ENCODE measurements at places on chromosomes 11 and 22.

GRCh38 chr11:84887055-84887629 is 740.0 kb downstream of the DLG2 start:
- DNase-seq = no peak

DNA sequence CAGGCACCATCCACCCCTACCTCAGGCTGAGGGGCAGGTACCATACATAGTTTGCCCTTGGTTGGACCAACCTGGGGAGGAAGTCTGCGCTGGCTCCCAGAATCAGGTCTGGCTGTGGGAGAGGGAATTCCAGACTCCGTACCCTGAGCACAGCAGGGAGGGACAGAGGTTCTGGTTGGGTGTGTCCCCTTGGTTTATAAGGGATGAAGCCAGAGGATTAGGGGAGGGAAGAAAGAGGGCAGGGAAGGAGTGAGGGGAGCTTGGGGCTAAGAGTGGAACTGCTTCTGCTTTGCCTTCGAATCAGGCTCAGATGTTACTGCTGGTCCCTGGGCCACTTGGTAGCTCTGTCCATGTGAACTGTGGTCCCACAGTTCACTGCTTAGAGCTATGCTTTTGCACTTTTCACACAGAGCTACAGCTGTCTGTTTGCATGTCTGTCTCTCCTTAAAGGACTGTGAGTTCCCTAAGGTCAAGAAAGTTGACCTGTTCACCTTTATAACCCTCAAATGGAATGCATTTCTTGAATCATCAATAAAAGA is 9.2 kb downstream of the MMP20 start:
- no peak for DNase-seq

DNA sequence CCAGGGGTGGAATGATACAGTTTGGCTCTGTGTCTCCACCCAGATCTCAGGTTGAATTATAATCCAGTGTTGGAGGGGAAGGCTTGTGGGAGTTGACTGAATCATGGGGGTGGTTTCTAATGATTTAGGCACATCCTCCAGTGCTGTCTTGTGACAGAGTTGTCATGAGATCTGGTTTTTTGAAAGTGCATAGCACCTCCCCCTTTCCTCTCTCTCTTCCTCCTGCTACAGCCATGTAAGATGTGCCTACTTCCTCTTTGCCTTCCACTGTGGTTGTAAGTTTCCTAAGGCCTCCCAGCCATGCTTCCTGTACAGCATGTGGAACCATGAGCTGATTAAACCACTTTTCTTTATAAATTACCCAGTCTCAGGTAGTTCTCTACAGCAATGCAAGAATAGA is 45.1 kb downstream of the THAP12 start:
- no peak for DNase-seq

GRCh38 chr11:20238712-20239111 is 78.4 kb upstream of the DBX1 start:
- no peak for DNase-seq

DNA sequence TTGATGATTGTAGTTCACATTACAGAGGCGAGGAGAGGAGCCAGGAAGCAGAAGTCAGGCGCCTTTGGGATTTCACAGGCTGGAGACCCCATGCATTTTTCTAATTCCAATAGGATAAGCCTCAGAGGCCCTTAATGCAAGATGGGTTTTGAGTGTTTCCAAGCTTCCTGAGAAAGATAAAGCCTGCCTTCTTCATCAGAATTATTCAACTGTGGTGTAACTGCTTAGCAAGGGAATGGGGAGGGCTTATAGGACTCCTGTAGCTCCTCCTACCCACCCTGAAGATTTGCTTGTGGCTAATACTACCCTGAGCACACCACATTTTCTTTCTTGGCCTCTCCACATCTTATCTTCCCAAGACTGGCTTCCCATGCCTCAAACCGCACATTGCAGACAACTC is 151.1 kb upstream of the ISX start:
- no peak for DNase-seq

- no peak for DNase-seq
Observed at GRCh38 chr11:87324817-87325489, 287.2 kb downstream of the TMEM135 start.

GRCh38 chr11:86103808-86104207 is 34.9 kb upstream of the PICALM start:
- no peak for DNase-seq

- no peak for DNase-seq
Observed at GRCh38 chr22:24440270-24440717, 12.9 kb downstream of the ADORA2A start.

GRCh38 chr11:71474141-71474770 is 21.3 kb downstream of the NADSYN1 start:
- DNase-seq = no peak

- no peak for DNase-seq
Observed at GRCh38 chr11:29161191-29161590, 855.6 kb downstream of the KCNA4 start.

GRCh38 chr22:35648066-35649025 is at the start of gene APOL6:
Gene APOL6, plus strand, starts transcription at chr22:35648446. Its CDS starts 7,980 bp downstream, at chr22:35656426.
- peak; percentile 40 for DNase-seq

DNA sequence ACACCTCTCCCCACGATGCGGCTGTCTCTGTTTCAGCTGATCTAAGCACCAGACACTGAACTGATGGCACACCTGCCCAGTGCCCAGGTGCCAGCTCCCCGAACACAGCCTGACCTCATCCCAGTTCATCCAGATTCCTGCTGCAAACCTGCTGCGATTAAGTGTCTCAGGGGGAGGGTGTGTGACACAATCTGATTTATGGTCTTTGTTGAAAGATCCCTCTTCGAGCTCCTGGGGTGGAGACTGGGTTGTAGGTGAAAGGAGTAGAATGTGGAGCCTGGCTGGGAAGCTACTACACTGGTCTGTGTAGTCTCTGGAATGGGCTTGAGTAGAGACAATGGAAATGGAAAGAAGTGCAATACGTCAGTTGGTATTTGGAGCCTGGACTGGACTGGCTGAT is 390.3 kb downstream of the SHANK2 start:
- DNase-seq = no peak

- DNase-seq = no peak
Observed at GRCh38 chr11:83574519-83574918, 288.4 kb upstream of the CCDC90B start.

DNA sequence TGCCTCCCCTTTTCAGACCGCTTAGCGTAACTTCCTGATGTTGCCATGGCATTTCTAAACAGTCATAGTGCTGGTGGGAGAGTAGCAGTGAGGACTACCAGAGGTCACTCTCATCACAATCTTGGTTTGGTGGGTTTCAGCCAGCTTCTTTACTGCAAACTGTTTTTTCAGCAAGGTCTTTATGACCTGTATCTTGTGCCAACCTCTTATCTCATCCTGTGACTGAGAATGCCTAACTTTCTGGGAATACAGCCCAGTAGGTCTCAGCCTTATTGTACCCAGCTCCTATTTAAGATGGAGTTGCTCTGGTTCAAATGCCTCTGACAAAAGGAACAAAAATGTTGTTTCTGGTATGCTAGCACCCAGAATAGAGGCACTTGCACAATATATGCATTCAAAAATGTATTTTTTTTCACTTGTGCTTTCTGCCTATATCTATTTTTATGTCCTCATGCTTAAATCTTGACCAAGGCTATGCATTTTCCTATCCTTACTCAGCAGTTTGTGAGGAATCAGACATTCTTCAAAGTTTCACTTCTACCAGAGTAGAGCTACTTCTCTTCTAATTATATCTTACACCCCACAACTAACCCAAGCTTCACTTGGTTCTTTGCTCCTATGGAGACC is 16.1 kb upstream of the OR51M1 start:
- no peak for DNase-seq

Measured in activated naive CD4-positive, alpha-beta T cell (primary cell).